Midbrain (tissue), 1 donor: ENCODE measurements at places on chromosomes 7 and 10.

DNA sequence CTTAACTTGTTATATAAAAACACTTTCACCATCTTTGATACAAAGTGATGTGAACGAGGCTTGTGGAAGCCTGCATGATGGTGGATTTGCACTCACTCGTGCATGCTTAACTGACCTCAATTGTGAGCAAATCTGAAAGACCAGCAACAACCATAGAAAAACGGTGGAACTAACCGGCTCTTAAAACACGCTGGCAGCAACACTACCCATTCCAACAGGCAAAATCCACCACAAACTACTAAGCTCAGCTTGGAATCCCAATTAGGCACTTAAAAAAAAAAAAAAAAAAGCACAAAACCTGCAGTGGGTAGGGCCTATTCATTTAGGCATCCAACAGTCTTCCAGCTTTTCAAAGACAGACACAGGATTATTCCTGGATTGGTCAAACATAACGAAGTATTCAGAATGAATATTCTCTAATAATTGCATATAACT, 1.8 kb downstream of the GDI2 start:
- peak; percentile 14 for DNase-seq

GRCh38 chr10:3542185-3542611, 242.8 kb downstream of the KLF6 start:
- DNase-seq: no peak

- DNase-seq: no peak
Observed at GRCh38 chr7:41809940-41810576, 107.2 kb upstream of the INHBA start.

DNA sequence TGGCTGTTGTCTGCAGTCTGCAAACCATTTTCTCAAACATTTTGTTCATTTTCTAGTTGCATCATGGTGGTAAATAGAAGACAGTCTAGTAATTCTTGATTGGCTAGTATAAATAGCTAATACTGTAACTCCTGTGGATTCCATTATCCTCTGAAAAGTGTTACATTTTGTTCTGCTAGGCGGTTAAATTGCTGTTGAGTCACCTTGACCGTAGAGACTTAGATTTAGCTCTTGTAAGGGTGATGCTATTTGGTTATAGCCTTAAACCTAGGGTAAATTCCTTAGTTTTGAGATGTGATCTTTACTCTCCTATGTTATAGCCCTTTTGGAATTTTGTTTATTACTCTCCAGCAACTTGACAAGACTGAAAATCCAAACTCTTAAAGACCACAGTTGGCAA, 58.8 kb downstream of the SHOC2 start:
- DNase-seq: no peak

GRCh38 chr7:8391353-8392062, 41.9 kb upstream of the NXPH1 start:
- no peak for DNase-seq

DNA sequence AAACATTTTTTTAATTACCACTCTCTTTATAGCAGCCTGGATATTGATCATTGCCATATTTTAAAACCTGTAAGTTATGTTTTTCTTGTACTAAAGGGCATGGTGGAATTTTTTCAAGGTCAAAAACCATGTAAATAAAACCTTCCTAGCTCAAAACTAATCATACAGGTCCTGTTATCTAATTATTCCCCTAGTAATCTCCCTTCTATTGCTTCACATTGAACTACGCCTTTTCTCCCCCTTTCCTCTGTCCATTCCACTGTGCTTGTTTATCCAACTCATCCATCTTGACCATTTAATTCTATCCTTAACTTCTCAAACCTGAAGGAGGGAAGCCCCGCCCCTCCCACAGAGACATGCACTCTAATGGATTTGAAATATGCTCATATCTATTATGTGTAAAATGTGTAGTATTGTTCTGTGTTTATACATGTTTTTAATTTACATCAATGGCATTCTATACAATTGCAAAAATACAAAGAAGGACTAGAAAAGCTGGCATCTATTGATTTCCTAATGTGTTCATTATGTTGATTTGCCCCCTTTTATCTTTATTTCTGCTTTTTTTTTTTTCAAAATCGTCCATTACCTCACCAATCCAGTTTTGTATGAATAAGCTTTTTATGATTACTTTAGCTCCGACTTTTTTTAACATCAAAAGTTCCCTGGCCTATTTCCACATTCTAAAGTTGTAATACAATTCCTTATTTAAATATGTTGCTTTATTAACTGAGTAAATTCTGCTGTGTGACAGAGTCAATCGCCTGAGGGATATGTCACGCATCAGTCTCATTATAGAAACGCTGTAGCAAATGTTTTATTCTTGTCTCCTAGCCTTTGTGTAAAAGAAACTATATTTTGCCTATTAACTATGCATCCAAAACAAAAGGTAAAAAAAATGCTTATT, 61.0 kb downstream of the MET start:
- DNase-seq: no peak
